ENCODE measurements at places on chromosomes 4 and X.

DNA sequence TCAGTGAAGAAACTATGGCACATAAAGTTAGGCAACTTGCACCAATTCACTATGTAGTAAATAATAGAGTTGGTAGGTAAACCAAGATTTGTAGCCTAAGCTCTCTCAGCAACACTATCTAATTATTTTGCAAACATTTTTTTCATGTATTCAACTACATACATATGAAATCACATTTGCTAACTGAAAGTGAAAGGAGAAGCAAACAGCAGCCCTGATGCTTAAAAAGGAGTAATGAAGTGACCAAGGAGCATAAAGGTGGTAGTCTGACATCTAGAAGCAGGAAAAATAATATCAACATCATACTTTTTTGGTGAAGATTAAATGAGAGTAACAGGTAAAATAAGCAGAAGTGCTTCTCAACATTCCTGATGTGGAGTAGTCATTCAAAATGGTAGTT, 603.7 kb downstream of the GRXCR1 start:
- no peak for DNase-seq

DNA sequence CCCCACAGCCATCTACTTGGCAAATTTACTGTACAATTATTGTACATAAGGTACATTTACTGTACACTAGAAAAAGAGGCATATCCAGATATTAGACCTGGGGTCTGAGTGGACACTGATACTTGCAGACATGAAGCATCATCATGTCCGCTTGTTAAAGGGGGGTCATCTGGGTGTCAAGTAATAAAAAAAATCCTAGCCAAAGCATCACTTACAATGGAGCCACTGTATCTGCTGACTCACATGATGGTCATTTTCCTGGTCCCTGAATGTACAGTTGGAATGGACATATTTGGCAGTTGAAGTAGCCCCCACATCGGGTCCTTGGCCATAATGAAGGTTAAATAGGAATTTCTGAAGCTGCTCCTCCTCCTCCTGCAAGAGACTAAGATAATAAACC, 228.8 kb downstream of the THOC2 start:
- DNase-seq = peak; percentile 26

DNA sequence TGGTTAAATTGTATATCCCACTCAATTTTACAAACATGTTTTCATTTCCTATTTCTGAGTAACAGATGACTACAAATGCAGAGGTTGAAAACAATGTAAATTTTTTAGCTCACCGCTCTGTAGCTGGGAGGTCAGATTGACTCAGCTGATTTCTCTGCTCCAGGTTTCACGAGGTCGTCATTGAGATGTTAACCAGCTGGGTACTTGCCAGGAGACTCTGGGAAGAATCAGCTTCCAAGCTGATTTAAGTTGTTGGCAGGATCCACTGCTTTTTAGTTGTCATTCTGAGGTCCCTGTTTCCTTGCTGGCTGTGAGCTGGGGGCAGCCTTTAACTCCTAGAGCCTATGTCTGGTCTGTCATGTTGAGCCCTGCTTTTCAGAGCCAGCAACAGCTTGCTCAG, 864.3 kb upstream of the AGA start:
- peak; percentile 52 for DNase-seq

DNA sequence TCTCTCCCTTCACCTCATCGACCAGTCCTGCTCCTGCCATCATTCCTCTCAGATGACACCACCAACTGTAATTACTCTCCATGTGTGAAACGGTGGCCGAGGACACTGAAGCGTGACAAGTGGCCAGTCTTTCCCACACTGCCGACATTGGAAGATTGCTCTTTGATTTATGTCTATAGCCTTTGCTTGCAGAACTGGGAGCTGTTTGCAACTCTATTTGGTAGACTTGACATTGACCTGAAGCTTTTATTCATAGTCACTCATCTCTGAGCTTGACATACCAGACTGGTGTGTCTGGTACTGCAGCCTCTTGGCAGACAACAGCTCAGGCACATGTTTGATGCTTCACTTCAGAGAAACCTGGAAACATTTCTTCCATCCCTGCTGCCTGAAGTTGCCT, 121.8 kb upstream of the GALNT7 start:
- no peak for DNase-seq

- no peak for DNase-seq
Observed at GRCh38 chr4:169030562-169030982, 20.5 kb upstream of the CBR4 start.

- DNase-seq = peak; percentile 21
Observed at GRCh38 chrX:12548746-12549145, 242.5 kb upstream of the PRPS2 start.

- DNase-seq = peak; percentile 80
Observed at GRCh38 chr4:70704215-70704930, 16.0 kb downstream of the UTP3 start.

GRCh38 chr4:25670991-25671390, 15.3 kb downstream of the SLC34A2 start:
- no peak for DNase-seq

DNA sequence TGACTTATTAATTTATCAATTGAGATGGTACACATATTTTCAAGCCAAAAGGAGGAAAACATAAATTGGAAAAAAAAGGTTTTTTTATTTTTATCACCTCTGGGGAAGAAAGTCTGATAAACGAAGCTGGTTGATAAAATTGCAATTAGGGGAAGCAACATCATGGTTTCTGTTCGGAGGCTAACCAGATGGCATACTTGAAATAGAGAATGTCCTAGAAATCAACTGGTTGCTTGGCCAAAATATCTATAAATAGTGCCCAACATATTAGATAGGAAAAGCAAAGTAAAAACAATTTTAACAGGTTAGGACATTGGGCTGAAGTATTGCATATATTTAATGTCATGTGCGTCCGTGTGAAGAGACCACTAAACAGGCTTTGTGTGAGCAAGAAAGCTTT, 14.3 kb downstream of the KLKB1 start:
- DNase-seq = no peak

- no peak for DNase-seq
Observed at GRCh38 chr4:30495651-30496310, 224.4 kb upstream of the PCDH7 start.

GRCh38 chr4:7687006-7687405, 252.3 kb upstream of the PSAPL1 start:
- no peak for DNase-seq

DNA sequence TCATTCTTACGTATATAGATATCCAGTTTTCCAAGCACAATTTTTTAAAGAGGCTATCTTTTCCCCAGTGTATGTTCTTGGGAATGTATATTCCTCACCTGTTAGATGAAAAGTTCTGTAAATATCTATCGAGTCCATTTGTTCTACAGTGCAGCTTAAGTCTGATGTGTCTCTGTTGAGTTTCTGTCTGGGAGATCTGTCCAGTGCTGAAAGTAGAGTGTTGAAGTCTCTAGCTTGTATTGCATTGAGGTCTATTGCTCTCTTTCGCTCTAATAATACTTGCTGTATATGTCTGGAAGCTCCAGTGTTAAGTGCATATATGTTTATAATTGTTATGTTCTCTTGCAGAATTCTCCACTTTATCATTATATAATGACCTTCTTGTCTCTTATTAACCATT, 373.1 kb downstream of the PPARGC1A start:
- no peak for DNase-seq

GRCh38 chr4:83174844-83175414, 60.4 kb upstream of the PLAC8 start:
- DNase-seq = no peak

GRCh38 chr4:23874536-23874901, 15.3 kb downstream of the PPARGC1A start:
- no peak for DNase-seq

DNA sequence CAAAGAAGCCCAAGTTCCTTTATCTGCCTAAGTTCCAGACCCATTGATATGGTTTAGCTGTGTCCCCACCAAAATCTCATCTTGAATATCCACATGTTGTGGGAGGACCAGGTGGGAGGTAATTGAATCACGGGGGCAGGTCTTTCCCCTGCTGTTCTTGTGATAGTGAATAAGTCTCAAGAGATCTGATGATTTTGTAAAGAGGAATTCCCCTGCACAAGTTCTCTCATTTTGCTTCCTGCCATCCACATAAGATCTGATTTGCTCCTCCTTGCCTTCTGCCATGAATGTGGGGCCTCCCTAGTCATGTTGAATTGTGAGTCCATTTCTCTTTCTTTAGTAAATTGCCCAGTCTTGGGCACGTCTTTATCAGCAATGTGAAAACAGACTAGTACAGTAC, 860.2 kb downstream of the FSTL5 start:
- no peak for DNase-seq

DNA sequence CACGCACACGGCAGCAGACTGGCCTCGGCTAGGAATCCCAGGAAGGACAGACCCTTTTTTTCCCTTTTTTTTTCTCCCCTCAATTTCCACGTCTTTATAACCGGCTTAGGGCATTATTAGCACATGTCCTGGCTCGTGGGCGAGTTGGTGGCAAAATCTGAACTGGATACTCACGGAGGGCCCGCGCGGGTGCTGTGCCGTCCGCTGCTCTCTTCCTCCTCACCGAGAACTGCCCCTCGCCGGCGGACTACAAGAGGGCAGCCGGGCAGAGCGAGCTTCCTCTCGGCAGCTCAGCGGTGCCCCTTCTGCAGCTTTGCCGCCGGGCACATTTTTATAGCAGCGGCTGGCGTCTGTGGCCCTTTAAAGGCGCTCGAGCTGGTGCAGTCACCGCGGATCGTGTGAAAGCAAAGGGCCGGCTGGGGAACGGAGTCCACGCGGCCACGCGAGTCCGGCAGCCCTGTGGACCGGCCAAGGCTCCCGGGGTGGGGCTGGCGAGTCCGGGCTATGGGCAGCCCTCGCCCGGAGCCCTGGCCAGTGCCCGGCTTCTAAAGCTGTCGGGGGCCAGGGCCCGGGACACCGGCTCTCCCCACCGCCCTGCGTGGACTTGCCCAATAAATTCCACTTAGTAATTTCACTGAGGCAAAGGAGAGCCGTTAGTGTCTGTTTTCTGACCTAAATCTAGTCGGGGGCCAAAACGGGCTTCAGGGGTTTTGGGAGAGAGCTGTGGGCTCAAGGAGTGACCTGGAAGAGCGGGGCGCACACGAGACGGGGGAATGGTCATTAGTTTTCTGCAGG, 1.3 kb upstream of the CITED1 start:
- peak; percentile 52 for DNase-seq

DNA sequence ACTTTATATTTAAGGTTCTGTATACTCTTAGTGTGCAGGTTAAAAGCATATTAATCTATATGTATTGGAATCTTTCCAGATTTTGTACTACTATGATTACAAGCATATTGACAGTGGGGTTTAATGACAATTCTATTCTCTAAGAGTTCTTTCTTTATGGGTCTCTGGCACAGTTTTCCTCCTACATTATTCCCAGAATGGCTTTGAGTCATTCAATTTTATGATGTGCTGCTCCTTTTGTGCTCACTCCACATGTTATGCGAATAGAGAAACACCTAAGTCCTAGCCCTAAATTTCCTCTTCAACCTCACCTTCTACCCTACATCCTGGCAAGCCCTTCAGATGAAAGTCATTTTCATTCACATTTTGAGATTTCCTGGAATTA, 209.9 kb upstream of the DIAPH2 start:
- no peak for DNase-seq

DNA sequence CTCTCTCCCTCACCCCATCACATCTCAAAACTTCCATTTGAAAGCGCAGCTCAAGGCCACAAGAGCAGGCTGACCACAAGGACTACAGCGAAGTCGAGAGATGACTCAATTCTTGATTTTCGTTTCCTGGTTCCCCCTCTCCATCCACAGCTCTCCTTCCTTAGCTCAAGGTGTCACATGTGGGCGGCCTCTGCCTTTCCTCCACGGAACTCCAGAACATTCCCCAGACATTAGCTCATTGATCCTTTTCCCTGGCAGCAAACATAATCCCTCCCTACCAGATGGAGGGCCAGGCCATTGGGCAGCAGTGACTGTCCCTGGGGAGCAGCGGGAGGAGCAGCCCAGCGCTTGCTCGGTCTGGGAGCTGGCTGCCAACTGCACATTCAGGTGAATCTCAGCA, 56.3 kb downstream of the CCDC149 start:
- peak; percentile 41 for DNase-seq

DNA sequence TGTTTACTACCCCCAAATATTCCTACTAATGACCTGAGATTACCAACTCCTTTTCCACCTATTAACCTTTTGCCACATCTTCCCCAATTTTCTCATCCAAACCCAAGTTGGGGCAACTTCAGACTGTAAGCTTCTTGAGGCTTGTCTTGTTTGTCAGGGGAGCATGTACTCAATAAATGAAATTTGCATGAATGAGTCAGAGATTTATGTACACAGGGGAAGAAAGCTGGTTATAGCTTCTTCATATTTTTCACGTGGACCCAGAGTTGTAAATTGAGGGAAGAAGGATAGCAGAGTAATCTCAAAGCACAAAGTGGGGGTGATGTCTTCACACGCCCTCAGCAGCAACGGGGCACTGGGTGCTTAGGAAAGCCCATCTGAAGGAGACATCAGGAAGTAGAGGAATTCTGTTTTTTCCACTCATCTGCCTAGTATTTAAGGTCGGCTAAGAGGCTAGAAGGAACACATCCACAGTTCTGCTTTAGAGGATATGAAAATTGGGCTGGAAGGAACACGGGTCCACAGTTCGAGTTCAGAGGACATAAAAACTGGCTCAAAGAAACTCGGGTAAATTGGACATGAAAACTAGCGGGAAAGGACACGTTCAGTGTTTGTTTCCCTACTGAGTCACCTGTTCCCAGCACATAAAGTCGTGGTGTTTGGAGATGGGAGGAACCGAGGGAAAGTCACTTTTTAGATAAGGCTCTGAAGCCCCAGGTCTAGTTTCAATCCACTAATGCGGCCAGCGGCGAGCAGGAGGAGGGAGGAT, 696 bp upstream of the CA5B start:
- no peak for DNase-seq

- peak; percentile 58 for DNase-seq
Observed at GRCh38 chr4:20773144-20773997, 73.1 kb downstream of the PACRGL start.

DNA sequence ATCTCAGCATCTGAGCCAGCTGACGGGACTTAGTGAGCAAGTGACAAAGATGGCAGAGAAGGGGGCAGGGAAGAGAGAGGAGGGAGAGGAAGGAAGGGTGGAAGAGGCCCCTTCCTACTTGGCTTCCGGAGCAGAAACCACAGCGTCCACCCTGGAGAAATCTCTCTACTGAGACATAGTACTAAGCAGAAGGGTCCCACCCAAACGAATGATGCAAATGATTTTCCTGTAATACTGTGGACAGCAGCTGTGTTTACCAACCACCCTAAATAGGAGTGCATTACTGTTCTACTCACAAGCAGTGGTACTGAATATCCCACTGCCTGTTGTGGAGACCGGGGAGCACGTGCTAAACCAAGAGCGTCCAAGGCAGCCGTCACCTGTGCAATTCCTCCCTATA, 29.4 kb downstream of the DTHD1 start:
- DNase-seq = no peak

DNA sequence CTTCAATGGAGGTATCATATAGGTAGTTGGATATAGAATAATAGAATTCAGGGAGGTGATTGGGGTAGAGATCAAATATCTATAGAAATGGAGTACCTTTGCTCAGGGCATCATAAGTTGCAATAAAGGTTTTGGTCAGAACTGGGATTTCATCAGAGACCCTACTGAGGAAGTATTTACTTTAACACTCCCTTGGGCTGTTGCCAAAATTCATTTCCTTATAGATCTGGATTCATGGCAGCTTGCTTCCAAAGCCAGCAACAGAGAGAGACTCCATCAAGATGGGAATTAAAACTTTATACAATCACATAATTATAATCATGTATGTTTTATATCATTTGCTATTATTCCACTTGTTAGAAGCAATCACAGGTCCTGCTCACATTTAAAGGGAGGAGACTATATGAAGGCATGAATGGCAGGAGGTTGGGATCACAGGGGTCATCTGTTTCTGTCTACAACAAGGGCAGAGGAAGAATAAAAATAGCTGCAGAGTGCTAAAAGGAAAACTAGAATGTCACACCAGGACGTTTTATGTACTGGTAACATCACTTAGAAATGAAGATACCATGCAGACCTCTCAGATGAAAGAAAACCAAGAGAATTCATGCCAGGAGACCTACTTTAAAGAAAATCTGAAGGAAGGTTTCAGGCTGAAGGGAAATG, 902.1 kb upstream of the LCORL start:
- DNase-seq = no peak

Measured in fibroblast of skin of scalp (primary cell).